ENCODE measurements at places on chromosomes 12 and 14. TPM values are rescaled to one million over a fixed set of nuclear protein-coding genes. Genes with fewer than 3 reads are reported as not detected.

- no peak for DNase-seq
Measured at GRCh38 chr12:1948883-1949282, 30.4 kb upstream of the CACNA2D4 start.

- no peak for DNase-seq
Measured at GRCh38 chr14:39568809-39569538, 136.7 kb upstream of the FBXO33 start.

Gene ARPC3
- total RNA-seq: 391 TPM

Gene MIP
- not detected for total RNA-seq

- no peak for DNase-seq
Measured at GRCh38 chr12:98592825-98593322, 612 bp upstream of the SLC25A3 start.

Gene TUNAR
- not detected for total RNA-seq

DNA sequence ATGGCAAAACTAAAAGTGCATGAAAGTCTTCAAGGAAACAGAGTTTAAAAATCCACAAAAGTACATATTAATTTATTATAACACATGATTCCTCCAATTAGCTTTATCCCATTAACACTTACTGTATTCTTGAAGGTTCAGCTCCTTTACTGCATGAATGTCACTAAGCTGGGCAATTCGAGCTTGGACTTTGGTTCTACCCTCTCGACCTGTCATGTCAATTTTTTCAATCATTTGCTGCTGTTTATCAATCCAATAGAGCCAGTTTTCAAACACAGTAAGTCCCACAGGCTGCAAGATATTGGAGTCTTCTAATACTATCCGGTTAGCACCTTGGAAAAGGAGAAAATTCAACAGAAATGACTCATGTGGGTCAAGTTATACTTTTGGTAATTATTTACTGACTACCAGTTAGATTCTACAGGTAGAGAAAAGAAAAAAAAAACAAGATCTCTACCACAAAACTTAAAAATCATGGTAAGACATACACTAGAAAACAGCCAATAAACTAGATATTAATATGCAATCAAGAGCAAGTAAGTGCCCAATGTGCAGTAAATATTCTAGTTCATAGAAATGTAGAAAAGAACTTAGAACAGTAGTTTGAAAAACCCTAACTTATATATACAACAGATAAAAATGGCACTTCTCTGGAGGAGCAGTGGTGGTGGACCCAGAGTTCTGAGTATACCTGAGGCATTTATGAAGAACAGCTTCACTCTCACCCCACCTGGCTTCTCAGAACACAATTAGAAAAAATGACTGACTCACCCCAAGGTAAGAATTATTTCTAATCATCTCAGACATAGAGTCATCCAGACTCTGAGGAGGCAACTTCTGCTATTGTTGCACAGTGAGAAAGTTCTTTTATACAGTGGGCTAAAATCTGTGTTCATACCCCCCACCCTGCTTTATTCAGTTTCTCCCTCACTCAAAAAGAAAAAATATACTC, 67.7 kb downstream of the BCL2L14 start:
- DNase-seq: no peak

GRCh38 chr12:130858084-130858483, 13.8 kb upstream of the RAN start:
- no peak for DNase-seq

DNA sequence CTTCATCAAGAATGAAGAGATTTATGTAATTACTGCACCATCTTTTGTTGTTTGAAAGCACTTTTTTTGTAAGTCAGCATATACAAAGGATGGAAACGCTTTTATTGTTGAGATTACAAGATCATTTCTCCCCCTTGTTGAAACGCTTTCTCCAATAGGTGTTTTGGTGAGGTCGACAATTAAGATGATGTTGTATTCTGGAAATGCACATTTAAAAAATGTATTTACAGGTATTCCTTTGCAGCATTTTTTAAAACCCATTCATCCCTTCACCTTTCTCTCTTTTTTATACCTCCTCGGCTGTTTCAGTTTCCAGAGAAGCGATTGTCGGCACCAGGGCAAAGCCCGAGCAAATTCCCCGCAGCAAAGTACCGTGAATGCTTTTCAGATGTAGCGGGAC, 499.9 kb downstream of the VRK1 start:
- no peak for DNase-seq

DNA sequence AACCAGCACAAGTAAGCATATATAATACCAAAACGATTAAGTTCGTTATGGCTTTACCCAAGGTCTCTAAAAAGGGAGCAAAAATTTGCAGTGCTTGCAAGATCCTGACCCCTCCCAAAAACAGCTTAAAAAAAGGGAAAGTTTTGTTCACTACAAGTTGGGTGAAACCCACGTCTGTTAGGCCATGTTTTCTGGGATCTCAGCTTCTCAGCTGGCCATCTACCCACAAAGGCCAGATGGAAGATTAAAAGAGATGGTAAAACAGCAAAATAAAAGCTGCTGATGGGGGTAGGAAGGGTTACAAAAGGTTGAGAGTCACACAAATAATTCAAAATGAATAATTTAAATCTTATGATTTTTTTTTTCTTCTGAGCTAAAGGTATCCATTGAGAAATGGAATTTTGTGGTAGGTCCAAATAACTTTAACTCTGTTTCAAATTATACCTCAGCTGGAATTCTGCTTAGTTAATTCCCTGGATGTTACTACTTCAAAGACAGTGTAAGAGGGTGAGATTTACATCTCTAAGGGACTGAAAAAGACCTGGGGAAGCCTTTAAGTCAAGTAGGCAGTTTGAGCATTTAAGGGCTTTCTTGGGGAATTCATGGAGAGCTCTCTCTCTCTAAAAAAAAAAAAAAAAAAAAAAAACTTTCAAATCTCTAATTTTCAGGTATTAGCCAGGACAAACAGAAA, 185.6 kb upstream of the NAV3 start:
- DNase-seq: no peak

Gene ZNF891
- total RNA-seq: 1.8 TPM

DNA sequence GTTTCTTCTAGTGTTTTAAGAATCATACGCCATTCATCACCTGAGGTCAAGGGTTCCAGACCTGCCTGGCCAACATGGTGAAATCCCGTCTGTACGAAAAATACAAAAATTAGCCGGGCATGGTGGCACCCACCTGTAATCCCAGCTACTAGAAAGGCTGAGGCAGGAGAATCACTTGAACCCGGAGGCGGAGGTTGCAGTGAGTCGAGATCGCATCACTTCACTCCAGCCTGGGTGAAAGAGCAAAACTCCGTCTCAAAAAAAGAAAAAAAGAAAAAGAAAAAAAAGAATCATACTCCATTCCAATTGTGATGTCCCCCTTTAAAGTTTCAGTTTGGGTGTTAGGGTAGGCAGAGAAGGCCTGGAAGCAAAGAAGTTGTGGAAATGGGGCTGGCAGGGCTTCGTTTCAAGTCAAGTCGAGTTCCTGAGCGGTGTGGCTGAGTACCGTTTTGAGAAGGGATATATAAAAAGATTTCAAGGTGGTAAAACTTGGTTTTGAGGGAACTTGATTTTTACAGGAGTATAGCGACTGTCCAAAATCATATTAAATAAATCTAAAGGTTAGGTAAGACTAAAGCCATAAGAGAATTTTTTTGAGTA, 1.5 kb upstream of the TAOK3 start:
- DNase-seq: no peak

GRCh38 chr14:68819260-68819691, 26.4 kb upstream of the ZFP36L1 start:
- DNase-seq: peak; percentile 81

GRCh38 chr12:132354211-132354981, 25.0 kb upstream of the GALNT9 start:
- DNase-seq: no peak

Gene FBLN5
- 56.8 TPM for total RNA-seq

Gene RAD51AP1
- 2.9 TPM for total RNA-seq

- no peak for DNase-seq
Measured at GRCh38 chr12:29229937-29230336, 80.9 kb downstream of the FAR2 start.

Gene GPR137C
- total RNA-seq: 0.49 TPM

Gene ADSS1
- total RNA-seq: 4.8 TPM

Gene FAM90A1
- total RNA-seq: not detected

Gene OR6C2
- not detected for total RNA-seq

Gene FGF6
- not detected for total RNA-seq

GRCh38 chr14:69152902-69153151, at the start of gene DCAF5:
TSS of gene DCAF5 (minus strand) at chr14:69153119. CDS start at chr14:69152978, 141 bp downstream.
- no peak for DNase-seq

DNA sequence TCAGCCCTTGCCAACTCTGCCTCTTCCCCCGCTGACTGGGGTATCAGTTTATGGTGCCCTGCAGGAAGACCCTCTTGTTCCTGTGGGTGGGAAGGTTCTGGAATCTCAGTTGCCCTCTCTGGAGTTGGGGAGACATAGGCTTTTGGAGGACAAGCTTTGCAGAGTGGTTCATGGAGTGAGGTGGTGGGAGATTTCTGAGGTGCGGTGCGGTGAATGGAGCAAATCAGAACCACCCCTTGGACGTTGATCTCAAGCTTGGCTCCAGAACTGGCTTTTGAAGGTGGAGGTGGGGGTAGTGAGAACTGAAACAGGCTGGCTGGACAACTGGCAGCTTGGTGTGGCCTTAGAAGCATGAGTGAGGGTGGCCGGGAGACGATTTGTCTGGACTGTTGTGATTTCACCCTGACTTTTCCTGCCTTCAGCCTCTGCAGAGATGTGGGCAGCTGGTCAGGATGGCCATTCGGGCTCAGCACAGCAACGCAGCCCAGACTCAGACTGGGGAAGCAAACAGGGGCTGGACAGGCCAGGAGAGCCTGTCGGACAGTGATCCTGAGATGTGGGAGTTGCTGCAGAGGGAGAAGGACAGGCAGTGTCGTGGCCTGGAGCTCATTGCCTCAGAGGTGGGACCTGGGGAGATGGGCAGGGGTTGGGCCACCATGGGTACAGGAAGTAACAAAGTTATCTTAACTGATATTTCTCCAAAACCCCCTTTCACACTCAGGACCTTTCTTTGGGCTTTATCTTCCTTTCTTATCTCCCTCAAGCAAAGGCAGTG, 1.1 kb downstream of the SHMT2 start:
- peak; percentile 48 for DNase-seq

Gene PRICKLE1
- total RNA-seq: 15.6 TPM

DNA sequence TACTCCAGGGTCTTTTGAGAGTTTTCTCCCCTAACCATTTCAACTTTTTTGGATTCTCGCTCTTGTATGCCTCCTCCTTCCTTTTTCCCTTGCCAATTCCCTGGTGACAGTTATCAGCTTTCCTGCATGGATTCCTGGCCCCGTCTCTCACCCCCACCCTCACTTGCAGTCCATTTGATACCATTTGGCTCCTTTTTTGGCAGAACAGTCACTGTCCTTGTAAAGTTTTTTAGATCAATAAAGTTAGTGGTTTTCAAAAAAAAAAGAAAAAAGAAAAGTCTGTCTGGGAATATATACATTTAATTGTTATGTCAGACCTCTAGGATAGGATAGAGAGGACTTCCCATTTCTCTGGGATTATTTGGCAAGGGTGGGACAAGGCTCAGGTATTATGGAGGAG, 42.1 kb downstream of the ACTN1 start:
- DNase-seq: no peak

DNA sequence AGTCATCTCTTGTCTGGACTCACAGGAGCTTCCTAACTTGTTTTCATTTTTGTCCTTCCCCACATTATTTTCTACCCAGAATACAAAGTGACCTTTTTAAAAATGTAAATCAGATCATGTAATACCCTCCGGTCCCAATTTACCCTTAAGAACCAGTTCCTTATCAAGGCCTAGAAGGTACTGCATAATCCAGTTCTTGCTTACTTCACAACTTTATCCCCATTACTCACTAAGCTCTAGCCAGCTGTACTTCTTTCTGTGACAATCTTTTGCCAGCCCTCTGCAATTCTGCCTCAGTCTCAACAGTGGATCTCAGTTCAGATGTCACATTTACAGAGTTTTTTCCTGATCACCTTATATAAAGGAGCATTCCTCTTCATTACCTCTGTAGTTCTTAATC, 11.6 kb downstream of the RAP1B start:
- no peak for DNase-seq

DNA sequence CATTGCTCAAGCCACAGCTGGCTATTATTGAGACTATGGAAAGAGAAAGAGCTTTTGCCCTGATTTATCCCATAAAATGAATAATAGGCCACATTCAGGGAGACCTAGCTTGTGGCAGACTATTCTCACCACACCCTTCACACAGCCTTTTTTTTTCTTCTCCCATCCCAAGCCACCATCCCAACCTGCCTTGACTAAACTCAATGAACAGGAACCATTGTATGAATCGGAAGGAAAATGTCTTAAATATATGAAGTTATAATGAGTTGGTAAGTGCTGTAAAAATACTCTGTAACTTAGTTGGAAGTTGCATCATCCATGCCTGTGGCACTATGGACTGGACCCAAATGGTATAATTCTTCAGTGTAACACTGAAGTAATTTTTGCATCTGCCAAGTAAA, 338.4 kb downstream of the RAD51B start:
- DNase-seq: peak; percentile 81

Gene MYF6
- total RNA-seq: not detected

Gene KITLG
- total RNA-seq: 110 TPM

DNA sequence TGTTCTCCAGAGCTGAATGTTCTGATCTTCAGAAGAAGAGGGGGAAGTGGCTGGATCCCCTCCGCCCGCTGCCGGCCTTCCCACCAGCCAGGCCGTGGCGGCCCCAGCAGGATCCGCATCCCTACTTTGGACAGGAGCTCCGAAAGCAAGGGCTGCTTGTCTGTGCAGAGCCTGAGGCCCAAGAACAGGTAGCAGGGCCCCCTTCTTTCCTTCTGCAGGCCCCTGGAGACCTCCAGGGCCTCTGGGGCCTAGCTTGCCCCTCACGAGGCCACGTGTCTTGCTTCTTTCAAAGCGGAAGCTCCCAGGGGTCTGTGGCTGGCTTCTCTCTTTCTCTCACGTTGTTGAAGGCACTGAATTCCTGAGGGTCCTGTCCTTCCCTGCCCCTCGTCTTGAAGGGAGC, 13.2 kb downstream of the PGF start:
- DNase-seq: no peak

- peak; percentile 90 for DNase-seq
Measured at GRCh38 chr12:75944097-75944904, 87.3 kb downstream of the PHLDA1 start.

GRCh38 chr14:35292770-35293561, 784 bp downstream of the PSMA6 start:
- no peak for DNase-seq

- peak; percentile 50 for DNase-seq
Measured at GRCh38 chr14:39229222-39229543, 4.5 kb upstream of the MIA2 start.

- DNase-seq: no peak
Measured at GRCh38 chr12:50102646-50103309, 1.0 kb upstream of the GPD1 start.

- no peak for DNase-seq
Measured at GRCh38 chr14:100589071-100589759, 2.0 kb upstream of the BEGAIN start.

DNA sequence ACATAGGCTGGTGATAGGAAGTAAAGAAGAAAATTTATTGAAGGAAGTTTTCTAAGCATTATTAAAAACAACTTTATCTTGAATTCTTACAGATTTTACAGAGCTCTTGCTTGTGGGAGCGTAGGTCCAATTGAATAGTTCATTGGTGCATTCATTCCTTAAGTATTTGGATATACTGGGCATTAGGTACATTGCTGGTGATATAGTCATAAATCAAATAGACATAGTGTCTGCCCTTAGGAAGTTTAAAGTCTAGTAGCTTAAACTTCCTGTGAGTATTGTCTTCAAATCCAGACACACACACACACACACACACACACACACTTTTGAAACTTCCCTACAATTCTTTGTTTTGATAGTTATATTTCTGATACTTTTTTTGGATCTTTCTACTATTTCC, 226.7 kb downstream of the FUT8 start:
- peak; percentile 37 for DNase-seq

GRCh38 chr14:96160913-96161310, 43.7 kb upstream of the BDKRB2 start:
- no peak for DNase-seq

Gene LGR5
- total RNA-seq: 7.8 TPM
